ENCODE measurements at places on chromosomes 11 and 22.

- DNase-seq = no peak
Observed at GRCh38 chr11:19740586-19740985, 27.9 kb downstream of the NAV2 start.

DNA sequence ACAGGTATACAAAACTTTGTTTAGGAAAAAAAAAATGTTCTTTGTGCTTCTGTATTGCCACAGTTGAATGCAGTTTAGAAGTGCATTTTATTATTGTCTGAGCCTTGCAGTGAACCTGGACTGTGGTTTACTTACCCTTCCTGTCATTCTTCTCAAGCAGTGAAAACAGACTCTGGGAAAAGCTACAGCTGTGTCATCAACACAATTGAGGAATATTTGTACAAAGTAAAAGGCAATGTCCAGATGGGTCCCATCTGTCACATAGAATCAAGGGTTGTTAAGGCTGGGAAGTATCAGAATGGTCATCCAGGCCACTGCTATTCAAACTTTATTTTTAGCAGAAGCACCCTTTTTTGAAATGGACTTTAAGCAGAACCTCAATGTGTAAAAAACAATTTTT is 73.3 kb downstream of the TRIM44 start:
- DNase-seq = no peak

DNA sequence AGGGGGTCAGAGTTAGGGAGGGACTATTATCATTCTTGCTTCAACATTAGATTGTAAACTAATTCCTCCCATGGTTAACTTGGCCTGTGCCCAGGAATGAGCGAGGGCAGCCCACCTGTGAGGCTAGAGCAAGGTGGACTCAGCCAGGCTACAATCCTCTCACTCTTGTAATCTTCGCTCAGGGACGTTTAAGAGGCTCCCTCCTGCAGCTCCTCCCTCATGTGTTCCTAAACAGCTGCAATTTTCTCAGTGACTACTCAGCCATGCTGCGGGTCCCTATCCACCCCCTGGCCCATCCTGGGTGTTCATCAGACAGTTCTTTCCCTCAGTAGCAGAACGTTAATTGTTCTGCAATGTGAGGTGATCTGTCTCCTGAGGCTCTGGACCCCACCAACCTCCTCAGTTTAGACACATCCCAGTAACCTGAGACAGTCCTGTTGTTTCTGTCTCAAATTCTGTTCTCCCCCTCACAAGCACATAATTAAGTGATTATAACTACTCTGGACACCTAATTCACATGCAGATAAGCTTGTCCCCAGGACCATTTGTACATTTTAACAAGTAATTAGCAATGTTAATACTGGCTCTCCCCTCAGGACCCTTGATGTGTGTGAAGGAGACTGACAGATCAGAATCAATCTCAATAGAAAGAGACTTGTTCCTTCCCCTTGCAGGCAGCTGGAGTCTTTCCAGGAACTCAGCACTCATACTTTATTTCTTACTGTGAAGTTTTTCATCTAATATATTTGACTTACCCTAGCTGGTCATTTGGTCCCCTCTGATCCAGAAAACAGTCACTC is 337.2 kb upstream of the B3GAT1 start:
- no peak for DNase-seq

- DNase-seq = no peak
Observed at GRCh38 chr22:17116572-17117330, 4.4 kb downstream of the TMEM121B start.

DNA sequence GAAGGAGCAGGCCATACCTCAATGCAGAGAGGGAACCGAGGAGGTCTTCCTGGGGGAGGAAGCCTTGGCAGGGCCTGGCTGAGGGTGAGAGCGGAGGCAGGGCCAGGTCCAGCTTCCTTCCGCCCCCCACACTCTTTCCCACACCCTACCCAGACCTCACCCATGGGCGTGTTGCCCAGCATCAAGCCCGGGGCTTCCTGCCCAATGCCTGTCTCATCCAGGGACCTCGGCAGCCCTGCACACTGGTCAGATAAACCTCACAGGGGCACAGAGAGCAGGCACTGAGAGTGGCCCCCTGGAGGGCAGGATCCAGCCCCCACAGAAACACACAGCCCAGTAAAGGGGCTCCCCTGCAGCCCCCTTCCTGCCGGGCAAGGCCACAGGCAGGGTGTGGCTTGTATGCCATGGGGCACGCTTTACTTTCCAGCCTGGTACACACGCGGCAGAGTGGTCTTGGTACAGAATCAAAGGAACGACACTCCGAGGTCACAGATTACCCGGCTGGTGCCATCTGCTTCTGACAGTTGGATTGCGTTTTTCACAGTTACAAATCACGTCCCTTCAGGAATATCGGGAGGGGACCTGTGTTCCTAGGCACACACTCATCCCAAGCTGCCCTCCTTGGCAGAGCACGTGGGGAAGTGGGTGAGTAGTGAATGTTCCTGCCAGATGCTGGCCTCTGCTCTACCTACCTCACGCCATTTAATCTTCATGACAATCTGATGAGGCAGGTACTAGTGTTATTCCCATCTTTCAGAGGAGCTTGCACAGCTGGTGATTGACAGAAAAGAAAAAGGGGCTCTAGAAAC is 20.0 kb upstream of the CD5 start:
- no peak for DNase-seq

GRCh38 chr11:96051820-96052219 is 127.9 kb upstream of the MTMR2 start:
- no peak for DNase-seq

DNA sequence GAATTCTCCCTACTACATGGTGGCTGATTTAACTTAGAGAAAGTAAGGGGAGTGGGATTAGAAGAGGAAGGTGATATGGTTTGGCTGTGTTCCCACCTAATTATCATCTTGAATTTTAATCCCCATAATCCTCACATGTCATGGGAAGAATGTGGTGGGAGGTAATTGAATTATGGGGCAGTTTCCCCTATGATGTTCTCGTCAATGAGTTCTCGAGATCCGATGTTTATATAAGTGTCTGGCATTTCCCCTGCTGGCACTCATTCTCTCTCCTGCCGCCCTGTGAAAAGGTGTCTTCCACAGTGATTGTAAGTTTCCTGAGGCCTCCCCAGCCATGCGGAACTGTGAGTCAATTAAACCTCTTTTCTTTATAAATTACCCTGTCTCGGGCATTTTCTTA is 169.3 kb downstream of the CASP12 start:
- no peak for DNase-seq

DNA sequence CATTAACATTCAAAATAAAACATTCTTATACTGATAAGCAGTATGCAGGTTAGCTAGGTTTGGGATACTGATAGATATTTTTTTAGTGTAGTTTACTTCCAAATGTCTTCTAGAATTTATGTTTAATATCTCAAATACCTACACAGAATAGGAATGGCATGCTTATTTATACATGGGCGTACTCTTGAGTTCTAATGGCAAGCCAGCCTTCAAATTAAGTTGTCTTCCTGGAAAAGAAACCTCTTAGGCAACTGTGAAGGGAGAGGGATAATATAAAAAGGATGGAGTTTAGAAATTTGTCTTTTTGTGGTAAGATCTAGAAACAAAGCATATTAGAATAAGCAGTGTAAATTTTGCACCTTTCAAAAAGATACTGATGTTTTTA is 65.4 kb downstream of the MTMR3 start:
- DNase-seq = no peak

GRCh38 chr11:102582140-102582539 is 43.0 kb downstream of the MMP20 start:
- no peak for DNase-seq

DNA sequence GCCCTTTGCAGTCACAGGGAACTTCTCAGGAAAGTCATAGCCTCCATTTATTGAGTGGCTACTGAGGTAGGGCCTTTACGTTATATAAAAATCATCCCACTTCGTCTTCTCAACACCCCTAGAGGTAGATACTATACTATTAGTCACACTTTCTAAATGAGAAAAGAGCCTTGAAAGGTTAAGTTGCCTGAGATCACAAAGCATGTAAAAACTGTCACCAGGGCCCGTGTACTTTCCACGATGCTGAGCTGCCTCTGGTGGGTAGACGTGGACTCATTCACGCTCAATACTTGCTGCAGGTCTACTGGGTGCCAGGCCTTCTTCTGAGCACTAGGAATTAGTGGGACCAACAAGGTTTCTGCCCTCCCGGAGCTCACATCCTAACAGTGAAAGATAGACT is 16.3 kb downstream of the CHRDL2 start:
- no peak for DNase-seq

DNA sequence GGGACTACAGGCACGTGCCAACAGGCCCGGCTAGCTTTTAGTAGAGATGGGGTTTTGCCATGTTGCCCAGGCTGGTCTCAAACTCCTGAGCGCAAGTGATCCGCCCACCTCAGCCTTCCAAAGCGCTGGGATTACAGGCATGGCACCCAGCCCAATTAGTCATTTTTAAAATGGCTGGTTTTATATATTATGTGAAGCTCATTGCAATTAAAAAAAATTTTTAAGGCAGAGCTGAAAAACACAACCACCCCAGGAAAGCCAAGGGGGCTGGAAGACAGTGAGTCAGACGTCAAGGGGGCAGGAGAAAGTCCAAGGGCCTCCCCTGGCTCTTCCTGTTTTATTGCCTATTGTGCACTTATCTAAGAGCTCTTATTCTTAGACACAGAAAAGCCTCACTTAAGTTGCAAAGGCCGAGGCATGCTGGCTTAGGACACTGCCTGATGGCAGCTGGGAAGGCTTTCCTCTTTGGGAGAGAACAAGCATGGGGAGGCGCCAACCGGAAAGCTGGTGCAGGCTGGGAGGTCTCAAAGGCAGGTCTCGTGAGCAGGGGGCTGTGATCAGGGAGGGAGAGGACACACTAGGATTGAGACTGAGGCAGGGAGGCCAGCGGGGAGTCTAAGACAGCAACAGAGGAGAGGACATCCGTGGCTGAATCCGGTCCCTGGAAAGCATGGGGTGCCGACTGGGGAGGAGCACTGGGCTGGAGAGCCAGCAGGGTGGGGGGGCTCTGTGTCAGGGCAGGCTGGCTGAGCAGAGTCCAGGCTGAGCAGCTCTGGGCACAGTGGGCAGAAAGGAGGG is 11.1 kb upstream of the OSM start:
- DNase-seq = no peak

DNA sequence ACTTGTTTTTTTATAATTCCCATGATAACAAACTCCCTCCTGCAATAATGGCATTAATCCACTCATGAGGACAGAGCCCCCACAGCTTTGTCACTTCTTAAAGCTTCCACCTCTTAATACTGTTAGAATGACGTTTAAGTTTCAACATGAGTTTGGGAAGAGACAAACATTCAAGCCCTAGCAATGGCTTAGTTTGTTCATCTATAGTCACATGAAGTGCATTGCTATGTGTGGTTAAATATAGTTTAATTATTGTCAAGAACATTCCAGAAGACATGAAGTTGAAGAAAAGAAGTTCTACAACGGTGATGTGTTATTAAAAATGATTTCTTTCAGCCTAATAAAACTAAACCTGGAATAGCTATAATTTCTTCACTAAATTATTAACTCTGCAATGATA is 30.6 kb downstream of the MMP7 start:
- DNase-seq = no peak

- DNase-seq = no peak
Observed at GRCh38 chr11:11876458-11876857, 34.7 kb downstream of the USP47 start.

DNA sequence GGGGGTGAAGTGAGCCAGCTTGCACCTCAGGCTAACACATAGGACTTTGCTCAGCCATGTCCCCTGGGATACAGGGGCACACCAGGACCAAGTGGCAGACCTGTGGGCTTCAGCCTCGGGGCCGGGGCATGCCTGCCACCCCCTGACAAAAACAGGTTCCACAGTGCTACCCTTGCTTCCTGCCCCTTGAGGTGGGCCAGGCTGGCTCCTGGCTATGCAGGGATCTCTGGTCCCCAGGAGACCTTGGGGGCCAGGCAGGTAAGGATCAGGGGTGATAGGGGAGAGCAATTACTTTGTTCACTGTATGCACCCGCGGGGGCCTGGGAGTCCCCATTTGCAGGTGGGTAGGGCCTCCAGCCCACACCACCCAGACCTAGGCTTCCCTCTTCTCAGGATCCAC is 2.4 kb upstream of the MYO7A start:
- DNase-seq = no peak

DNA sequence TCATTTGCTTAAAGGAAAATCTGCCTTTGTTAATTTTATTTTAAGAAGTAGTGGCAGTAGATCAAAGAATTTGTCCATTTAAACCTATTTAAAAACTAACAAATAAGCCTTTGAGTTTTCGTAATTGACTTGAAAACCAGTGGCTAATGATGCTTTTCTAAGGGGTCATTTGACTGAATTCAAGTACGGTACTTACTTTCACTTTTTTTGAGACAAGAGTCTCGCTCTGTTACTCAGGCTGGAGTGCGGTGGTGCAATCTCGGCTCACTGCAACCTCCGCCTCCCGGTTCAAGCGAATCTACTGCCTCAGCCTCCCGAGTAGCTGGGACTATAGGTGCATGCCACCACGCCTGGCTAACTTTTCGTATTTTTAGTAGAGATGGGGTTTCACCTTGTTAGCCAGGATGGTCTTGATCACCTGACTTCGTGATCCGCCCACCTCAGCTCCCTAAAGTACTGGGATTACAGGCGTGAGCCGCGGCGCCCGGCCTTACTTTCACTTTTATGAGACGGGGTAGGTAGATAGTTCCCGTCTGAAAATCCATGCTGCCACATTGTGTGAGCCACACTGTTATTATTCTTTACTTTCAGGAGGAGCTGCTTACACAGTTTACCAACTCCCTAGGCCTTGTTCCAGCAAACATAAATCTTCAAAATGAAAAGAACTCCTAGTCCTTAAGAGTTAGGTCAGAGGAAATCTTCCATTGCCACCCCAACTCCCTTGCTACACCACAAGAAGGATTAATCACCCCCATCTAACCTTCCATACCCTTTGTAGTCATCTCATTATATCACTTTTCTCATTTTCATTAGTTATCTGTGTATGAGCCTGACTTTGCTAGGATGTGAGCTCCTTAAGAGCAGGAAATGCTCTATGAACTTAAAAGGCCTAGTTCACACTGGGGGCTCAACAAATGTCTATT is 926.6 kb upstream of the CCDC90B start:
- no peak for DNase-seq

DNA sequence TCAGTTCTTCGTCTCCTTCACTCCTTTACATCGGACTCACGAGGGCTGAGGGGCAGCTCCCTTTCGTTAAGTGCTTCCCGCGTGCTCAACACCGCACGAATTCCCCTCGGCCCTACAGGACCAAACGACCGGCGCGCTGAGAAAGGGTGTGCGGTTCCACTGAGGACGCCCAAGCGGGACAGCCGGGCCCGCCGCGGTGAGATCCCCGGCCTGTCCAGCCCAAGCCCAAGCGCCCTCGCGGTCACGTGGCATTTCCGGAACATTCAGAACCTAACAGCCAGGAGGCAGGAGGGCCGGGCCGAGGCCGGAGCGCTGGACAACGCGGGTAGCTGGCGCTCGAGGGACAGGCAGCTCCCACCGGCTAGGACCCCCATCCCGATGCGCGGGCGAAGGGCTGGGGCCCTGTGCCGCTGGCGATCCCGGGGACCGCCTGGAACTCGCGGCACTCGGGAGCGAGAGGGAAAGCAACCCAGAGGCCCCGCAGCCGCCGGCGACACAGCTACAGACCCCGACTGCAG is 737 bp upstream of the STIP1 start:
- DNase-seq = no peak

Measured in epithelial cell of proximal tubule (primary cell).